ENCODE measurements at places on chromosomes 4 and X.

DNA sequence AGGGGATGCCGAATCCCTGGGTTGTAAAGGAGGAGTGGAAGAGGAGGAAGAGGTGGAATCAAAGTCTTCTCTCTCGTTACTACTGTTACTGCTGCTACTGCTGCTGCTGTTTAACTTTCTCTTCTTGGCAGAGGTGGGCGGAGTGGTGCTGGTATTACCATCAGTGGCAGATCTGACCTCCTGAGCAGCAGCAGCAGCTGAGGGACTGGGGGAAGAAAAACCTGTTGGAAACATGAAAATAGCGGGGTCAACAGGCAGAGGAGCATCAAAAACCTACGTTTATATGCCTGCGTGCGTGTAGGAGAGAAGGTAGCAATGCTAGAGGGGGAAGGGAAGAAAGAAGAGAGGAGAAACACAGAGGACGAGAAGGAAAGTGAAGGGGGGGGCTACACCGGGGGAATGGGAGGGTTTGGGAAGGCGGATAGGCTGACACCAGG lies 339 bp downstream of the CUL4B start:
- peak; percentile 6 for DNase-seq

DNA sequence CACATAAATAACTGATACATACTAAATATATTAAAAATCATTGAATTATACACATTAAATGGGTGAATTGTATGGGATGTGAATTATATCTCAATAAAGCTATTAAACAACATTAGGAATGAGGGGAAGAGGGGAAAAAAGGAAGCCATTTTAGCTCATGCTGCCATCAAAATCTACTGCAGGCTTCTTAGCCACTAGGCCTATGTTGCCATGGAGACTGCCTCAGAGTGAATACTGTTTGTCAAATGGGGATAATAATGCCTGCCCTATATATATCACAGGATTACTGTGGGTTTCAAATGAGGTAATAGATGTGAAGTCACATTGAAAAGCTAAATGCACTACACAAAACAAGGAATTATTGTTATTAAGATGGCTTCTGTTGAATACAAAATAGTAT lies 21.2 kb downstream of the TMEM255A start:
- no peak for DNase-seq

DNA sequence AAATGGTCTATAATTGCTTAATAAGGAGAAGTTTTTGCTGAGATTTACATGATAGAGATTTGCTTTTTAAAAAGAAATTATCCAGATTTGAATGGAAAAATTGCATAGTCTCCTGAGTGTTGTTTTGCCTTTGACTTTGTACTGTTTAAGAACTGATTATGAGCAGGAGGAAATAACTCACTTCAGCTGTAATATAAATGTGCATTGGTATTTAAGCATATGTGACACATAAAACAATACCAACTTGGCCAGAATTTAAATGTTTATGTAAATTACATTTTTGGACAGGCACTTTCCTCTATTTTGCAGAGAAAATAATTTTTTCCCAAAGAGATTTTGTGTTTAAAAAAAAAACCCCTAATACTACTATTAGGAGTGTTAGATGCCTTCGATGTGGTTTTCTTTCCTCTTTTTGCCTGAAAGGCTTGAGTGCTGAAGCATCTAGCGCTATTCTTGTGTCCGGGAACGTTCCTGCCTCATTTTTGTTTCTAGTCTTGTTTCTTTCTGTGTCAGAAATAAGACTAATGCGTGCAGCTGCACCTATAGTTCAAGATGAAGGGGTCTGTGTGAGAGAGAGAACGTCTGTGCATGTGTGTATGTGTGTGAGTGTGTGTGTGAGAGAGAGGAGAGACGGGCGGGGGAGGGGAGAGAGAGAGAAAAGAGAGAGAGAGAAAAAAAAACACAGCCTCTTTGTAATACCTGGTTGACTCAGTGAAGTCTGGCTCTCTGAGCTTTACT lies 60.8 kb downstream of the TBL1X start:
- no peak for DNase-seq

- DNase-seq = no peak
Observed at GRCh38 chr4:43690116-43690515, 758.5 kb downstream of the KCTD8 start.

- DNase-seq = no peak
Observed at GRCh38 chr4:125115941-125116340, 198.8 kb upstream of the FAT4 start.

- DNase-seq = no peak
Observed at GRCh38 chr4:107098401-107098800, 62.3 kb upstream of the DKK2 start.

GRCh38 chrX:39869846-39870601 lies 227.7 kb downstream of the BCOR start:
- DNase-seq = no peak

Data from GM03348 (cell line).